ENCODE measurements at places on chromosomes 12 and 14.
A peak's percentile ranks its signal among the peaks of the same experiment; 100 is the strongest.

GRCh38 chr12:12943586-12944260, 8.2 kb downstream of the GPRC5D start:
- no peak for DNase-seq

GRCh38 chr12:68012712-68013111, 23.5 kb downstream of the IFNG-AS1 start:
- peak; percentile 28 for DNase-seq

DNA sequence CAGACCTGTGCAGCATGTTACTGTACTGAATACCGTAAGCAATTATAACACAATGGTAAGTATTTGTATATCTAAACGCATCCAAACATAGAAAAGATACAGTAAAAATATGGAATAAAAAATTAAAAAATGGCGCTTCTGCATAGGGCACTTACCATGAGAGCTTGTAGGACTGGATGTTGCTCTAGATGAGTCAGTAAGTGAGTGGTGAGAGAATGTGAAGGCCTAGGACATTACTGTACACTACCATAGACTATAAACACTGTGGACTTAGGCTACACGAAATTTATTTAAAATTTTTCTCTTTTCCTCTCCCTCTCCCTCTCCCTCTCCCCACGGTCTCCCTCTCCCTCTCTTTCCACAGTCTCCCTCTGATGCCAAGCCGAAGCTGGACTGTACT, 194.5 kb upstream of the CDKN3 start:
- no peak for DNase-seq

DNA sequence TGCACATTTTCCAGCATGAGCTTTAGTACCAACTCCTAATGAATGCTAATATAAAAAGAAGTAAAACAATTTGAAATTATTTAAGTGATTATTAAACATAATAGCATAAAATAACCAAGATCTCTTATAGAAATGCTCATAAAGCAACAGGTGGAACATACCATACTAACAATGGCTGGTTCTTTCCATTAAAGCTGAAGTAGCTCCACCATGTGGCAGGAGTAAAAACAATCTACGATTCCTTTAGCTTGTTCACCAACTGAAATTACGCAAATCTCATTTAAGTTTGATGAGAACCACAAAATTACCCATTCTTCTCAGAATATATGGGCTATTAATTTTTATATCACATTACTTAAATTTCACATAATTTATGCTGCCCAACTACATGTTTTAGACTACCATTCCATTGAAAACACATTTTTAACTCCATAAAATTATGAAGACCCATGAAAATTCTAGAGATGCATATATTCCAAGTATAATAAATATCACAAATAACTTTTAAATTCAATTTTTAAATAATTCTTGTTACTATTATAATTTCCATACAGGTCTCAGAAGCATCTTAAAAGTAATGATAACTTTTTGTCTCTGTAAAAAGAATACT, 213.6 kb downstream of the DAD1 start:
- peak; percentile 79 for DNase-seq

- DNase-seq = no peak
These were observed 3.4 kb downstream of the OR11G2 start for GRCh38 chr14:20194101-20194500.

GRCh38 chr14:44436458-44436857, 70.6 kb downstream of the FSCB start:
- no peak for DNase-seq

GRCh38 chr12:81339071-81339470, 261.2 kb downstream of the ACSS3 start:
- DNase-seq = no peak

GRCh38 chr14:42734041-42734440, 1127.4 kb downstream of the LRFN5 start:
- DNase-seq = no peak

GRCh38 chr12:103751600-103751999, 89.4 kb downstream of the NT5DC3 start:
- DNase-seq = no peak

DNA sequence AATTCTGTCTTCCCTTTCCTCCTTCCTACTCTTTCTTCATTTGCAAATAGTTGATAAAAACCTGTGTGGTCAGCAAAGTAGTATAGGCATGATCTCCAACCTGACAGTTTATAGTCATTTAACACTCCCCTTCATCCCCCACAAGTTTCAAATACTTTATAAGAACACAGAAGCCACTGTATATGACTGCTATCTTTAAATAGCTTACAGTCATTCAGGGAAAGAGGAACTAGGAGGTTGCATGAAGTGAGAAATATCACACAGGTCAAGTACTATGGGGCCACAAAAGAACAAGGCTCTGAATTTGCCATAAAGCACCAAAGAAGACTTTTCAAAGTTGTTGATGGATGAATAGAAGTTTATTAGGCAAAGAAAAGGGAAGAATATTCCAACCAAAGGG, 431.3 kb downstream of the NPAS3 start:
- no peak for DNase-seq

DNA sequence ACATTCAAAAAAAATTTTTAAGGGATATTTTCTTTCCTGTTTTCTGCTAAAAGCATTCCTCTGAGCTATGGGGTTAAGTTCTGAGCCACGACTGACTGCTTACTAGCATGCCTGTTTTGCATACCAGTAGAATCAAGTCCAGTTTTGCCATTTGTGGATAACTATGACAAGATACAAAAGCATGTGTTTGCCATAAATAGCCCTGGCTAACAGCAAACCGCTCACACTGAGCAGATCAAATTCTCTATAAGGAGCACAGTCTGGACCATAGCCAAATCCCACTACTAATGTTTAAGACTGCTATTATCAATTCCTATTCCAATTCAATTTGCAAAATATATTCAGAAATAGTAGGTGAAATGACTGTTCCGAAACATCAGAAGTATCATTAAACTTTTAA, 3.2 kb downstream of the CFL2 start:
- DNase-seq = peak; percentile 42

DNA sequence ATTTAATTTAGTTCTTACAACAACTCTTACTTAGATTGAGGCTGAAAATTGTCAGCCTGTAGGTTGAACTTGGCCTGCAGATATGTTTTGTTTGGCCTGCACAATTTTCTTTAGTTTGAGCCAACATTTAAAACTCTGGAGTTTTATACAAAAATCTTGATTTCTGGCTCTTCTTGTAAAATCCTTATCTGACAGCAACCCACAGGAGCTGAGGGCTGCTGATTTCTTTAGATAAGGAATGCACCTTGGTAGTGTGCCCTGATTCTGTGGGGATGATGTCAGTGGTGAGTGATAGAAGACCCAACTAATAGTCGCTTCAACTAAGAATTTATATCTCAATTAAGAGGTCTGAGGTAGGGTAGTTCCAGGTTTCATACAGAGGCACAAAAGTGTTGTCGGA, 49.5 kb downstream of the SOCS2 start:
- DNase-seq = no peak

DNA sequence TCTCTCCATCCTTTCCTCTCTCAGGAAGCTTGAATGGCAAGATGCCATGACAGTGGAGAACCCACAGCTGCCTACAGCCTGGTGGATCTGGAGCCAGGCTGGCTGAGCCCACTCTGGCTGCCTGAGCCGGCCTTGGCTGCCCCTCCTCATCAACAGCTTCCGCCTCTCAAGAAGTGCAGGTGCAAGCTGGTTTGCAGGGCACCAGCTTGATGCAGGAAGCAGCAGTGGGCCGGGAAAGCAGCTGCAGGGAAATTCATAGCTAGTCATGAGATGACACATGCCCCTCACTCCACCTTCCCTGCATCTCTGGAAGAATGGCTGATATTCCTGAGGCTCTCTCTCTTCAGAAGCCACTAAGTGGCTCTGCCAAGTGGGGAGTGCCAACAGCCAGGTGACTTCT, 289.1 kb downstream of the RPS29 start:
- no peak for DNase-seq

DNA sequence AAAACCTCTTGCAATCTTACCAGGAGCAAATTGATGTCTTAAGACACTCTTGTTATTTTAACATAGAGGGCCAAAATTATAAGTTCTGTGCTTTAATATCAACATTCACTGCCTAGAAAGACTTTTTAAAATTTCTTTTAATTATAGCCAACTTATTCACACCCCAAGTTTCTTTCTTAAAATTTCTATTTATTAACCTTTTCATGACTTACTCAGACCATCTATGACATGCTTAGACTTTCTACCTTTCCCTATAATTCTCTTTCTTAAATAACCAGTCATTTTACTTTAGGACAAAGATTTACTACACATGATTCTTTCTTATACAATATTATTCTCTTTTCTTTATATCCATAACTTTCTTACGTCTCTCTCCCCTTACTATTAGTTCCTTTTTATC, 220.4 kb downstream of the NUBPL start:
- peak; percentile 15 for DNase-seq

- no peak for DNase-seq
These were observed 231.5 kb downstream of the AACS start for GRCh38 chr12:125296701-125297100.

DNA sequence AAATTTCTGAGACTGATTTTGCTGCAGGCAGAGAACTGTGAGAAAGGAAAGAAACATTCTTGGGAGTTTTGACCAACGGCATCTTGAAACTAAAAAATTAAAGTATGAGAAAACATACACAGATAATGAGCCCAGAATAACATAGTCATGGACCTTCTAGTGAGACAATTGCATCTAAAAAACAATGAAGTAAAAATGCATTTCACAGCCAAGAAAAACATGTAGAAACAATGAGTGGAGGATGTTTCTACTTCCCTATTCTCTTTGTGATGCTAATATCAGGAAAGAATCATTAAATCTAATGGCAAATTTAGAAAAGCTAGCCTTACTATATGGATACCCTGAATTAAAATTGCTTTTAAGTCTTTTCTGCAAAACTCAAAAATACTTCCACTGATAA, 12.2 kb upstream of the PLEKHG7 start:
- no peak for DNase-seq

- no peak for DNase-seq
These were observed 173.9 kb downstream of the NDUFA12 start for GRCh38 chr12:94829552-94829951.

DNA sequence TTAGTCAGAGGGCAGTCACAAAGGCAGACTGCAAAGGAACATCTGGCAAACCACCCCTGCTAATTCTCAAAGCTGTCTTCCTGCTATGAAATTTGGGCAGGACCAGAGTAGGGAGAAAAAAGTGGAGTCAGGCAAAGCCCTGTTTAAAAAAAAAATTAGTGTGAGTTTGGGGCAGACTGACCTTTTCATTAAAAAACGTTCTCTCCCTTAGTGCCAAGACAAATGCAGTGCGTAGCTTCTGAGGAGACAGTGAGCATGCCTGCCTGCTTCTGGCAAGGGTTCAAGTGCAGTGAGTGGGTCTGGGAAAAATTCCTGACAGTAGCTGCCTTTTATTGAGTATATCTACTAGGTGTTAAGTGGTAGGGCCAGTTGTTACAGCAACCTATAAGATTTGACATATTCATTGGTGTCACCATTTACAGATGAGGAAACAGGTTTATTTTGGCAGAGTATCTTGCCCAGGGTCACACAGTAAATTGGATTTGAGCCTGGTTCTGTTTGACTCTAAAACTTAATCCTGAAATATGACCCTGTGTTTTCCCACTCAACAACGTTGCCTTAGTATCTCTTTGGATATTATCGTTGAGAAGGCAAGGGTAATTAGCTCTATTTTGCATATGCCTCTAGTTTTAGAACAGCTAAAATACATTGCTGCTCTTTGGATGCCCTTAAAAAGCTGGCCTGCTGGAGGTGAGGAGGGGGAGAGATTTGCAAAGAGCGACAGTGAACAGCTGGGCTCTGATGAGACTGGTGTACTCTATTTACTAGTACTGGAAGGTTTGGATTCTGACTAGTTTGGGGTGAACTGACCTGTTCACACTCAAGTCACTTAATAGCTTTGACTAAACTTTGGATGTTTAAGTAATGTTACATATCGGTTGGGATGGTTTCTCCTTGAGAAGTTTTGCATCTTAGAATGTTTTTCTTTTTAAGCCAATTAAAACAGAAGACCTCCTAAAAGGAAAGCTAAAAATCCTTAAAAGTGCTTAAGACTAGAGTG, 72.8 kb downstream of the PAPOLA start:
- no peak for DNase-seq

DNA sequence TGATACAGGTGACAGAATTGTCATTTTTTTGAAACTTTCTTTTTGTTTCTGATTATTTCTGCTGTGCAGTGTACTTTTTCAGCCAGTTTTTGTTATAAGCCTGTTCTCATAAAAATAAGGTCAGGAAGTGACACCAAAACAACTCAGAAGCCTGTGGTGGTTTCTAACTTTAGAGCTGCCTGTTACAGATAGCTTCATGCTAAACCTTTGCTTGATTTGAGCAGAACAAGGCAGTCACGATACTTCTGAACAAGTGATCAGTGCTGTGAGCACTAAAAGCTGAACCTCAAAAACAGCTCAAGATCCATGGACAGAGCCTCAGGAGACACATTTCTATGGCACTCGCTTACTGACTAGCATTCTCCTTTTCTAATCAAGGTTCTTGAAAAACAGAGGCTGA, 82.0 kb downstream of the PRKCH start:
- DNase-seq = no peak

- no peak for DNase-seq
These were observed 108.8 kb downstream of the VEZT start for GRCh38 chr12:95326445-95326844.

DNA sequence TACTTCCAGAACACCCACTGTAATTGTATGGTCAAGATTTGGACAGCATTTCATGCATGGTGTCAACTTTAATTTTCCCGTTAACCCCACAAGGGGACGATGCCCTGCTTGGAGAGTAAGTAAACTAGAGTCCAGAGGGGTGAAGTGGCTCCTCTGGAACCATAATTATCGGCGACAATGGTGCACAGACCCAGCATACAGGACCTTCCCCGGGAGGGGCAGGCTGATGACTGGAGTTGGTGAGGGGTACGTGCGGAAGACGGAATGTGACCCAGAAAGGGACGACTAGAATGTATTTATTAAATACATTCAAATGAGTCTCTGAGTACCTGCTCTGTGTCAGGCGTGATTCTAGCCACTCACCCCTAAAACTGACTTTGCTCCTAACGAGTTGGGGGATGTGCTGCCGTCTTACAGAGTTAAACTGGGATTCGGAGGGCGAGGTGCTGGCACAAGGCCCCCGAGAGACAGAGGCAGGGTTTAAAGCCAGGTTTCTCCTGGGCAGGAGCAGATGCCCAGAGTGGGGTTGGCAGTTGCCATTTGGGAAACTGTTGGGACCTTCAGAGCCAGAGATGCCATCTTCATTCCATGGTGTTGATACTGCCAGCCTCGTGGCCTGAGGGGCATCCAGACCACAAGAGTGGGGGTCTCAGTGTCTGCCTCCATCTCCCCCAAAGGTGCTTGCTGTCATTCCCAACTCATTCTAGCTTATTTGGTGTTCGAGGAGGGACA, 10.9 kb downstream of the RTL1 start:
- DNase-seq = no peak

DNA sequence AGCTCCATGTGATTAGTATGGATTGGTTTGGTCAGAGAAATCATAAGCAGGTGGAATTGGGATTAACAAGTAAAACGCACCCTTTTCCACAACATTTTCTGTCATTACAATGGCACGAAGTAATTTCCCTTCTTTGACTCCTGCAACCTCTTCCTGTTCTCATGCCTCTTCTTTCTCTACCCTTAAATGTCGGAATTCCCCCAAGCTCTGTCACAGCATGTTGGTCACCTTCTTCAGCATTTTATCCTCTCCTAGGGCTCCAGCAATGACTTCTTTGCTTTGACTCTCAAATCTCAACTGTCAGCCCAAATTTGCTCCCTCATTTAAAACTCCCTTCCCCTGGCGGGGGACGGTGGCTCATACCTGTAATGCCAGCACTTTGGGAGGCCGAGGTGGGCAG, 5.3 kb upstream of the GRIP1 start:
- no peak for DNase-seq

- DNase-seq = no peak
These were observed 212.6 kb upstream of the LHX5 start for GRCh38 chr12:113684053-113684907.

GRCh38 chr12:97397008-97397407, 65.6 kb upstream of the RMST start:
- peak; percentile 62 for DNase-seq

- DNase-seq = peak; percentile 39
These were observed 45.6 kb upstream of the RIMBP2 start for GRCh38 chr12:130761537-130762318.

Measured in NCI-H1417 (cell line).